Globus pallidus (tissue), 1 donor: ENCODE measurements at places on chromosomes 7 and 10.

DNA sequence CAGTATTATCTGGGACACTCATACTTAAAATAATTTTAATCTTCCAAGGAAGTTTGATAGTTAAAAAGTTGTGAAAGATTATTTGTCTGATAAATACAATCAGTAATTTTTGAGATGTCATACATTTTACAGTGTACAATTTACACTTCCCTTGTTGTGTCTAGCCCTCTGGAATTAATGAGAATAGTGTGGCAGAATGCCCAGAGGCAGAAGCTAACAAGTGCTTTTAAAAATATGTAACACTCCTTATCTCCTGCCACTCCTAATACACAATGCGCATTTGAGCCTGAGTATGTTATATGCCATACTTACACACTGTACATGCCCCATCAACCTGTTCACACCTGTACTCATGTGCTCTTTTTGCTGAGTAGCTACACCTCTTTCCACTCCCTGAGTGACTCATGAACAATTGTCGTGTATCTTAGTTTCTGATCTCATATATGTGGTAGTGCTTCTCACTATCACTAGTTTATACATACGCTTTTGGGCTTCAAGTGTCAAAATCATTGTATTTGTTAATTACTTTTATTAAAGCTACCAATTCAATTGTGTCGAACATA lies 106.9 kb upstream of the GNAI1 start:
- DNase-seq = no peak

DNA sequence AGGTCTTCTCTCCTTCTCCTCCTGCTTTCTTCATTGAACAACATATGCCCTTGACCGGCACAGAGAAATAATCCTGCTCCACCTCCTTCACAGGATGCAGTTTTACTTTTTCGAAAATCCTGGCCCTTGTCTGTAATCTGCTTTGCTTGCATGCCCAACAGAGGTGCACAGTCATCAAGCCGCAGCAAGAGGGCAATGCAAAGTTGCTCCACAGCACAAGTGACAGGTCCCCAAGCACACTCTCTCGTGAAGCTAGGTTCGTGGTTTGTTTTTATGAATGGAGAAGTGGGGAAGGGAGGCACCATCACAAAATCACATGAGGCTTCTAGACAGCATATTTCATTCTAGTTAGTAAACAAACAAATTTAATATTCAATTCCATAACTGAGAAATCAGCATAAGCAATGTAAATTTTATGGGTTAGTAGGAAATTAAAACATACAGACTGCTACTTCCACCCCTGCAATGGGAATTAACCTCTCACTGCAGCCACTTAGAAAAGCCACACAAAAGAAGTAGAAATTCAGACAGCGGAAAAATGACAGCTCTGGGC lies 178.8 kb downstream of the TPK1 start:
- DNase-seq = no peak

DNA sequence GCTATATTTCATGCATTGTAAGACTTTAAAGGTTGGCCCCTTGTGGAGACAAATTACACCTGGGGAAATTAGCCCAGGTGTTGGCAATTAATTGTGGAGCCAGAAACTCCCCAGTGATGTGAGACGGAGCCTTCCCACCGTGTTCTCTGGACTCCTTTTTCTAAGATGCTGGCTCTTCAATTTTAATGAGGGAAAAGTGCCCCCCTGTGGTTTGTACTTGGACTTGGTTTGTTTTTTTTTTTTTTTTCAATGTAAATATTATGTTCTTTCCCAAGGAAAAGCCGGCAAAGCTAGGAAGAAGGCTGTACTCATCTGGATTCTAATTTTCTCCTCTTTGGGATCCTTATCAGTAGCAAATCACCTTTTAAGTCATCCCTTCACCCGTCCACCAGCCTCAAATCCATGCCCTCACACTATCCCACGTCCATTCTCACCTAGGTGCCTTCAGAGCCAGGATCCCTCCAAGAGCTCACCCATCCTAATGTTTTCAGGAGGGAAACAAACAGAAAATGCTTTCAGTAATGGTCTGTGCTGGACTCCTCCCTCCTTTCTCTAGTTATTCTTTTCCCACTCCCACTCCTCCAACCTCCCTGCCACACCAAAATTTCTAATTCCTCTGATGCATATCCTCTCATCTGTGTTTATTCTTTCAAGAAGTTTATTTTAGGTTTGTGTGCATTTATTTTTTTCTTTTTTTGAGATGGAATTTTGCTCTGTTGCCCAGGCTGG lies 20.4 kb upstream of the ST8SIA6 start:
- DNase-seq = no peak

GRCh38 chr10:110636932-110637557 lies 7.1 kb upstream of the RBM20 start:
- DNase-seq = no peak

DNA sequence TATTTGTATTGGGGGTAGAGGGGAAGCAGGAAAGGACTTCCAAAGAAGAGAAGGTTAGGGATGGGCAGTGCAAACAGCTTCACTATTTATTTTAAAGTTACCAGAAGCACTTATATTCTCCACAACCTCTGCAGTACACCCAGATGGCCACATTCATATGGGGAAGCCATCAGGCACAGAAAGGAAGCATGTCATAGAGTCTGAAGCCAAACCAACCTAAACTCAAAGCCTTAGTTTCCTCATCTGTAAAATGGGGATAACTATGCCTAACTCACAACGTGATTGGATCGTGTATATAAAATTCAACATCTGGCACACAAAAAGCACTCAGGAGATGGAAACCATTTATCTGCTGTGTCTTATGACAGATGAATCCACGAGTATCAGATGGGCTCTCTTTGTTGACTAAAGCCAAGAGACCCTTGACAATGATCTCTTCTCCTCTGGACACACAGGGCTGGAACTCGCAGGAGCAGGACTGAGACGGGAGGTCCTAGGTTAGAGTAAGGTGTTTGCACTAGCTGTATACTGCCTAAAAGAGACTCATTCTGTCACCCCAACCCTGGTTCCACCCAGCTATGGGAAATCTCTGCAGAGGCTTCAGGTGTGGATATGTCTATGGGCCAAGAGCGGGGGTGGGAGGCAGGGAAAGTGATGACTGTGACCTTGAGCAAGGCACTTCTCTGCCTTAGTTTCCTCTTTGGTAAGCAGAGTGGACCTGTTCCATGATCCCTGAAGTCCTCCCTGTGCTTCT lies 1.8 kb downstream of the KIAA1549 start:
- no peak for DNase-seq
